ENCODE measurements at places on chromosomes 1 and 21. TPM values are rescaled to one million over a fixed set of nuclear protein-coding genes. Genes with fewer than 3 reads are reported as not detected.

The EDN2 gene
- total RNA-seq = not detected

The CNN3 gene
- total RNA-seq = 337 TPM

The UCK2 gene
- total RNA-seq = 125 TPM

The ENSA gene
- total RNA-seq = 98.6 TPM

The SPRR2E gene
- not detected for total RNA-seq

The CELA3B gene
- total RNA-seq = not detected

The SLC45A3 gene
- 2.0 TPM for total RNA-seq

The HSPB7 gene
- total RNA-seq = 2.3 TPM

The TSPAN1 gene
- total RNA-seq = 0.22 TPM

The BMP8A gene
- 0.11 TPM for total RNA-seq
